Thoracic aorta endothelial cell (primary cell): ENCODE measurements at places on chromosomes 1 and 21. TPM values are rescaled to one million over a fixed set of nuclear protein-coding genes. Genes with fewer than 3 reads are reported as not detected.

Gene NUAK2
- total RNA-seq: 0.86 and 0.93 TPM in 2 replicates

Gene TCEA3
- 0.53 and 1.0 TPM in 2 replicates for total RNA-seq

Gene DNAJC16
- 23.8 and 25.9 TPM in 2 replicates for total RNA-seq

Gene IL10
- total RNA-seq: not detected in 2 replicates

Gene LCE4A
- total RNA-seq: not detected in 2 replicates

Gene PTCH2
- 0.13 and 0.29 TPM in 2 replicates for total RNA-seq

Gene OR6K2
- not detected in 2 replicates for total RNA-seq
